ENCODE measurements at places on chromosomes 6 and 20.

- no peak for DNase-seq
Observed at GRCh38 chr6:34230653-34231371, 5.9 kb upstream of the HMGA1 start.

GRCh38 chr6:28277746-28278145 is 3.6 kb upstream of the PGBD1 start:
- DNase-seq: no peak

DNA sequence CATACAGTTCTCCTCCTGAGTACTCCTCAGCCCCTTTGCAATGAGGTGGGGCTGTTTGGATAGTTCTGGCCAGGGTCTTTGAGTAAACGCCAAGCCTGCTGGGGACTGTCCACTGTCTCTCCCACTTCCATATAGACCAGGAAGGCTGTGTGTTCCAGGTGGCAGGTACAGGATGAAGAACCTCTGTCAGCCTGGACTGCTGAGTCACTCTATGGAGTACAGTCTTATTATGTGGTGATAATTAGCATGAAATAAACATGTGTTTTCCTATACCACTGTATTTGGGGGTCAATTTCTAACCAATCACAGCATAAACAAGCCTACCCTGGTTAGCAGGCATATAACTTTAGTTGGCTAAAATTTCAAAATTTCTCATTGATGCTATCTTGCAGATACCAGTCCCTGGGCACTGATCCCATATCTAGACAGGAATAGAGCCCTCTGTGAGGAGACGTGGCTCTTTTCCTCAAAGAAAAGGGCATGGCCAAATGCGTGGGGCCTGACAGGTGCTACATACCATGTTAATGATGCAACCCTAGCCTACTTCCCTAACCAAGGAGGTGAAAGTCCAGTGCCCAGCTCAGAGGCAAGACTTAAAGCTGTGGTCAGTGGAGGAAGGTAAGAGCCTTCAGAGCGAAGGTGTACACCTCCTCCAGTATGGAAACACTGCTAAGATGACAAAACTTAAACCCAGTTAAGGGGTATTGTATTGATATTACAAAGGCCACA is 4.5 kb upstream of the ALDH8A1 start:
- DNase-seq: no peak

- no peak for DNase-seq
Observed at GRCh38 chr6:134005800-134006199, 46.6 kb downstream of the SLC2A12 start.

DNA sequence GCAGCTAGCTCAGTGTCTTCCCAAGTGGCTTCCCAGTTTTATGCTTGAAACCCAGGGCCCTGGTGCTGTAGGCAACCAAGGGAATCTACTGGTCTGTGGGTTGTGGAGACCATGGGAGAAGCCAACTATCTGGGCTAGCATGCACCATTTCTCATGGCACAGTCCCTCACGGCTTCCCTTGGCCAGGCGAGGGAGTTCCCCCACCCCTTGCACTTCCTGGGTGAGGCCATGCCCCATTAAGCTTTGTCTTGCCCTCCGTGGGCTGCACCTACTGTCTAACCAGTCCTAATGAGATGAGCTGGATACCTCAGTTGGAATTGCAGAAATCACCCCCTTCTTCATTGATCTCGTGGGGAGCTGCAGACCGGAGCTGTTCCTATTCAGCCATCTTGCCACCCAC is 1152.0 kb downstream of the KHDRBS2 start:
- DNase-seq: no peak

- no peak for DNase-seq
Observed at GRCh38 chr20:2801286-2801728, 880 bp upstream of the CPXM1 start.

All from activated CD4-positive, alpha-beta T cell treated with anti-CD3 and anti-CD28 coated beads for 4 hours (primary cell).